ENCODE measurements at places on chromosomes 1 and 21.

DNA sequence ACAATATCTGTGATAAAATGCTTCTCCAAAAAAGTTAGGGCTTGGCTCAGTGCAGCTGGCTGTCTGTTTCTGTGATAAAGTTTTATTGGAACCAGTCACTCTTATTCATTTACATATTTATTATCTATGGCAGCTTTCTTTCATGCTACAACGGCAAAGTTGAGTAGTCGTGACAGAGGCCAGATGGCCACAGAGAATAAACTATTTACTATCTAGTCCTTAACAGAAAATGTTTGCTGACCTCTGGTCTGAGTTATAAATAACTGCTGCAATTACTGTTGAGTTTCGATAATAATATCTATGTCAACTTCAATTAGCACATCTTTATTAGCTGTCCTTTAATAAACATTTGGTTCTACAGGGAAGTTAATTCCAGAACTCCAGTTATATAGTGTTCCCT lies 180.2 kb upstream of the RUNX1 start:
- DNase-seq, result no peak

DNA sequence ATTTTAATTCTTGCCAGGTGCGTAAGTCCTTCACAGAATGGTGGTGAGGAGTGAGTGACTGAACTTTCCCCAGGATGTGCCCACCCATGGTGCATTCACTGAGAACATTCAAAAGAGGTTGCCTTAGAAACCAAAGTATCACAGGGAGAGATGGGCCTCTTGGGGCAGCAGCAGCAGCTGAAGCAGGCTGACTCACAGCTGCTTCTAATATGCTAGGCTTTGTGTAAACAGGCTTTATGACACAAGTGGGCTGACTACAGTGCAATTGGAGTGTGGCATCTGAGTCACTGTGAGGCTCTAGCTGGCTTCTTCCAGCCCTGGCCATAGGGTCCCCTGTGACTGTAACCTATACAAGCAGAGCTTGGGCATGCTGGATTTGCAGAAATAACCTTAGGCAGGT lies 12.6 kb downstream of the PIGP start:
- DNase-seq, result peak; percentile 97

- peak; percentile 20 for DNase-seq
These were observed 659 bp downstream of the AGO1 start for GRCh38 chr1:35883635-35884101.

GRCh38 chr1:161427733-161428516 lies 60.2 kb upstream of the CFAP126 start:
- DNase-seq, result peak; percentile 53

GRCh38 chr1:188363943-188364342 lies 1535.2 kb downstream of the PLA2G4A start:
- no peak for DNase-seq

DNA sequence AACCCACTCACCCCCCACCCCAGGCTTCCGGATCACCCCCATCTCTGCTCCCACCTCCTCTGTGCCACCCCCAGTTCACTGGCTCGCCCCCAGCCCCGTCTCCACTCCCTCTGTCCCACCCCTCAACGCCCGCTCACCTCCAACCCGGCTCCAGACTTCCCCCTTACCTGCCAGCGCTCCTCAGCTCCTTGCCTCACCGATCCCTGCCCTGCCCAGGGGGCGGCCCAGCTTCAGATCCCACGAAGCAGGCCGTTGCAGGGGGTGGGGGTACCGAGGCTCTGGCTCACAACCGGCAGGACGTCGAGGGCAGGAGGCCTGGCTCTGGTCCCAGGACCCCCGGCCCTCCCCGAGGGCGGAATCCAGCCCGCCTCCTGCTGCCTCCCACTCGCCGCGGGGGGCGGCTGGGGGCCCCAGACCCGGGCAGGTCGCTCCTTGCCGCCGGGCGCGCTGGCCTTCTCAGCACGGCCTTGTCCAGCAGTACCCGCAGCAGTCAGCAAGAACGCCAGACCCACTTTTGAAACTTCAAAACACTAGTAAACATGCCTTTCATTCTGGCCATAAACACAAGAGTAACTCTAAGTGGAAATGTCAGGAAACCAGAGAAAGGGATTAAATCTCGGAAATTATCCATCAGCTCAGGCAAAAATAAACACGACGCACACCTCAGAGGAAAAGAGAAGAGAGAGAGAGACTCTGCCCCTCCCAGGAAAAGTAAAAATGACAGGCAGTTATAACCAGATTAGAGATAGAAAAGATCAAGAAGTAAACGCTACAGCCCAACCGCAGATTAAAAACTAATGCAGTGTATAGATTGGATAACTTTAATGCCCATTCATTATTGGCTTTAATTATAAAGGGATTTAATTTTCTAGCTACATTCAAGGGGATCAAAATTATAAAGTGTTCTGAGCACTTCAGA lies 1.0 kb upstream of the FAM89A start:
- no peak for DNase-seq

DNA sequence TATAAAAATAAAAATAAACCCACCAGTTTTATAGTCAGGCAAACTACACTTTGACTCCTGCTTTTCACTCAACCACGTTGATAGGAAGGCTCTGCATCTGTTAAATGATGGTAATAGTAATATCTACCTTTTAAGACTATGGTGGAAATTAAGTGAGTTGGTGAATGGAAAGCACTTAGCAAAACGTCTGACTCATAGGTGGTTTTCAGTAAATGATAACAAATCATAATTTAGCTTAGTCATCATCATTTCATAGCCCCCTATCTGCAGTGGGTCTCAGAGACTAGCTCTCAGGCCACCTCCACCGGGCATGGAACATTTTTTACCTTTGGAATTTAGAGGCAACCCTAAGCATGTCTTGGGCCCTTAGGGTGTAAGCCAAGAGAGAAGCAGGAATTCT lies 160.0 kb downstream of the PDE4B start:
- DNase-seq, result no peak

DNA sequence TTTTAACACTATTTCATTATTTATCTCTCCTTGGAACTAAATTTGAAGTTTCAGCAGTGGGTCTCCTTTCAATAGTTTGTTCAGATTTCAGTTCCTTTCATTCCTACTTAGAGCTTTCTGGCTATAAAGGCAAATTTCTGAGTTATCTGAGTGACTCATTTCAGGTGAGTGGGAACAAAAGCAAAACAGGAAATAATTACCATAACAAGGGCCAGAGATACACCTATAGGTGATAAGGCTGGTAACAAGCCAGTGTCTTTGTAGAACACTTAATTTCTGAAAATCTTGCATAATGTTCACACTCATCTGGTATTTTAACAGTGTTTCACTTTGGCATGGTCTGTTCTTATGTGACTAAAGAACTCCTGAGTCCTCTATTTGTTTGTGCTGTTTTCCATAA lies 64.5 kb upstream of the PRRC2C start:
- no peak for DNase-seq

GRCh38 chr21:44443891-44444285 lies 11.4 kb upstream of the LRRC3 start:
- no peak for DNase-seq

DNA sequence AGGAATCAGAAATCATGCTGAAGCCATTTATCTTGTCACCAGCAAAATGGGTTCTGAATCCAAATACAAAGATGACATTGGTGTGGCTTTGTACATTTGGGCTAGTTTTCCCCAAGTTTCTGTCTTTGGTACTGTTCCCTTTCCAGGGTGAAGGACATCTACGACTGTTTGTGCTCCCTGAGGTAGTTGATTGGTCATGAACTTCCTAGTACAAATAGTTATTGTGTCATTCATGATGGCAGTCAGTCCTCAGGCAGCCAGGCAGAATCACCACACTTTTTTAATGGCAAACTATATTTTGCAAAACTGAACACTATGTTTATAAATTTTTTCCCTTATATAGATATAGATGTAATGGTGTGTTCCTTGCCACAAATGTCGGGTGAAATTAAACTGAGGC lies 46.0 kb downstream of the CEP350 start:
- DNase-seq, result no peak

- no peak for DNase-seq
These were observed 178.0 kb upstream of the IVNS1ABP start for GRCh38 chr1:185495007-185495406.

GRCh38 chr1:94280541-94280940 lies 43.2 kb upstream of the ARHGAP29 start:
- no peak for DNase-seq

DNA sequence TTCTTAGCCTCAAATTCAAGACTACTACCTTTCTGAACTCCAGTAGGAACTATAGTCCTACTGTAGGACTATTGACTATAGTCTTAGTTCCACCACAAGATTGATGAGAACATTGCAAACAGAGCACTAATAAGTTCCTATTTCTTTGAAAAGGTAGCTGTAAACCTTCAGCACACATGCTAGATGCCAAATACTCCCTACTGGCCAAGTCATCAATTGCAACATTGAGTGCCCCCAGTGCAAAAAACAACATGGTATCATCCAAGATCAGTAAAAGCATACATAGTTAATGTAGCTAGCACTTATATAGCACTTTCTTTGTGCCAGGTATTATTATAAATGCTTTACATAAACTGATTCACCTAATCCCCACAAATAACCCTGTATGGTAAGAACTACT lies 99.8 kb downstream of the MRPL39 start:
- peak; percentile 28 for DNase-seq
